ENCODE measurements at places on chromosomes 5 and 9.

DNA sequence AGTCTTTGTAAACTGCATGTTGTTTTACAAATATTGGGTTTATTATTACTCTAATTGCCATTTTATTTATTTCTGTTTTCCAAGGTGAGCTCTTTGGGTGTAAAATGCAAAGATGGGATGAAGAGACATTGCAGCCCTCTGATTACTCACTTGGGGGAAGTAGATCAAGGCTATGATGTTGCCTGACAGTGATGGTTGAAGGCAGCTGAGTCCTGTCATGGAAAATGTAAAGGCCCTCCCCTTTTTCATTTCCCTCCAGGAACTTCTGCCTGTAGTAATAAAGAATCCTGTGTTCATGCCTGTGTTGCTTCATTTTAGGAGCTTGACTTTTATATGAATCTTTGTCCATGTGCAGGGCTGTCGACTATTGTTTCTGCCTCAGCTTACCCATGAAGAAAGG, 605.4 kb upstream of the CLINT1 start:
- no peak for DNase-seq

GRCh38 chr5:14489643-14490042, 91.9 kb upstream of the OTULINL start:
- no peak for DNase-seq

- DNase-seq: no peak
Observed at GRCh38 chr9:37575001-37575400, 1.2 kb downstream of the FBXO10 start.

- DNase-seq: no peak
Observed at GRCh38 chr5:6273090-6273735, 105.1 kb downstream of the MED10 start.

GRCh38 chr5:62287237-62287636, 18.8 kb upstream of the KIF2A start:
- DNase-seq: no peak

Measured in stimulated activated CD8-positive, alpha-beta memory T cell treated with anti-CD3 and anti-CD28 coated beads, Interleukin-4, amount 100 ng/mL, for 1 hour (primary cell).